ENCODE measurements at places on chromosomes 11 and 22.

DNA sequence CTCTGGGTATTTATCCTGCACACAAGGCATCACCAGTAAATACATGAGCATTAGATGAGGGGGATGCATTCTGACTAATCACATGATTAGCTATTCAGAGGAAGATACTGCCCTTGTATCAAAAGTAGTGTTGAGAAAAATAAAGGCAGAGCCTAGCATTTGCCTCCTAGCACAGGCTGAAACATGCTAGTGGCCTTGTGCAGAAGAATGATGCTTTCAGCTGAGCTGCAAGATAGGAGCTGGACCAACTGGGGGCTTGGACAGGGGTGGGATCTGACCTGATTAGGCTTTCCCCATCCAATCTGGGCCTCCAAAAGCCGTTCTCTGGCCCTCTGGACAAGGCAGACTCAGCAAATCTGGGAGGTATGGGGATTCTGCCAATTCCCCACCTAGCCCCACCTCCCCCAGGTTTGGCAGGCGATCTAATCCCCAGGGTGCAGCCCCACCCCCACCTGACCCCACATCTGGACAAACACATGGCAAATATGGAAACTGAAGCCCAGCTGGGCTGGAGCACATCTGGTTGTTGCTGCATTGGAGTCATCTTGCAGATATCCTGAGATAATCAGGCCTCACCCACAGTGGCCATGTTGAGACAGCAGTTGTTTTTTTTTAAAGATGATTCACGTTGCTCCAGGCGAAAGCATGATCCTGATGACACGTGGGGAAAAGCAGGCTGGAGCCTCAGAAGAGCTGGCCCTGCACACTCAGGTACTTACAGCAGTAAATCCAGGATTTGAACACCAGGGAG is 4.4 kb upstream of the MISFA start:
- no peak for DNase-seq

- DNase-seq: no peak
Observed at GRCh38 chr22:45103756-45104155, 60.0 kb upstream of the NUP50 start.

- DNase-seq: no peak
Observed at GRCh38 chr11:16173798-16174197, 182.5 kb downstream of the SOX6 start.

GRCh38 chr11:121654843-121655536 is 202.2 kb upstream of the SORL1-AS1 start:
- DNase-seq: no peak

DNA sequence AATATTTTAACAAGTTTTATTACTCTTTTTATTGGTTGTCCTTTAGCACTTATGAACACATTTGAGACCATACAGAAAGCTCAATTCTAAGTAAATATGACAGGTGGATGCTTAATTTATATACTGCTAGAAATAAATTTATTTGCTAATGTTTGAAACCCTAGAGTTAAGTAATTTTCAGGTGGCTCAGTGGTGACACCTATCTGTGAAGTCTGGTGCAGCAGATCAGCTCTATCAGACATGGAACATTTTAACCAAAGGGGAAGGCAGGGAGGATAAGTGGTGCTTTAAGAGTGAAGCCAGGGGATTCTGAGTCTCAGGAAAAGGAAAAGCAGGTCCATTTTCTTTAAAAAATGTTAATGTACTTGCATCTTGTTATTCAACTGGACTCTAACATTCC is 175.8 kb downstream of the DSCAML1 start:
- DNase-seq: no peak

GRCh38 chr22:44338906-44339305 is 26.2 kb upstream of the SHISAL1 start:
- DNase-seq: no peak

GRCh38 chr22:40567106-40567505 is 69.4 kb downstream of the MRTFA start:
- DNase-seq: no peak

DNA sequence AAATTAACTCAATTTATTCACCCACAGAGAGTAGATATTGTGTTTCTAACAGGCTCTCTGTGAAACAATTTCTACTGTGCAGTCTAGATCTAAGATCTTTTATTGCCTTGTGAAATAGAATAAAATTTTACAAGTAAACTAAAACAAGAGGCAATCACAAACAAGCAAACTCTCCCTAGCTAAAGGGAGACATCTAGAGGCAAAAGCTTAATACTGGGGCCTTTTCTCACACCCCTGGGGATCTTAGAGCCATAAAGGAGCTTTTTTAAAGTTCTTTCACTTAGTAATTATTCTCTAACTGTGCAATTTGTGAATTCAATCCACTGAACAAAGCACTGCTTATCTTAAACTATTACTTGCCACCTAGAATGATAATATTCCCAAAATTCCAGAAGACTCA is 19.7 kb downstream of the ALG9 start:
- DNase-seq: no peak

GRCh38 chr11:36019005-36019596 is 75.2 kb downstream of the LDLRAD3 start:
- no peak for DNase-seq

- no peak for DNase-seq
Observed at GRCh38 chr22:36465232-36466021, 16.0 kb downstream of the TXN2 start.

DNA sequence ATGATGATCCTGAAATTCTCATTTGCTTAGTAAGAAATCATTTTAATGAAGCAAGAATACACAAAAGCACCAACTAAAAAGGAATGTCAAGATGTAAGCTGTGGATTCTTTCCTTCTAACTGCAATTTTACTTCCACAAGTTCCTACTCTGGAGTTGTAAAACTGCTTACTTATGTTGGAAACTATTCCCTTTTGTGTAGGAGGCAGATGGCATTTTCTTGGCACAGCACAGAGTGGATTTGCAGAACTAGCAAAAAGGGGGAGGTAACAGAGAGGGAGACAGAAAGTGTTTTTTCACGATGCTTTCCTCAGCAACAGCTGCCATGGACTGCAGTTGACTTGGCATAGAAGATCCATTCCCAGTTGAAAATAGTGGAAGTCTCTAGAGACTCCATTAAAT is 1112.0 kb upstream of the RAG2 start:
- DNase-seq: no peak

GRCh38 chr11:92154611-92155010 is 70.0 kb upstream of the FAT3 start:
- DNase-seq: no peak

DNA sequence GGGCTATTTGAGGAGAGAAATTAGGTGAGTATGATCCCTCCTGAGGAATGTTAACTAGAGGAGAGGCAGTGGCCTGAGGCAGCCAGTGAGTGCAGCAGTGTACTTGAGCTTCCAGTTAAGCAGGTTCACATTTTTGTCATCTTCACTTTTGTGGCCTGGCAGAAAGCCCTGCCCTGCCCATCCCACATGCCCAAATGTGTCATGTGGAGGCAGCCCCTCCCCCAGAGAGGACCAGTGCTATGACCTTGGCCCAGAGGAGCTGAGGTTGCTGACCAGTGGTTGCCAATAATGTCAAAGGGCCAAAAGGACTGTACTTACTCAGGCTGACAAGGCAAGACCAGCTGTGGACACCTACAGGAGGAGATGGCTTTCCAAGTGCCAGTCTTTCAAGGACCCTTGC is 17.6 kb upstream of the GRK2 start:
- DNase-seq: no peak

DNA sequence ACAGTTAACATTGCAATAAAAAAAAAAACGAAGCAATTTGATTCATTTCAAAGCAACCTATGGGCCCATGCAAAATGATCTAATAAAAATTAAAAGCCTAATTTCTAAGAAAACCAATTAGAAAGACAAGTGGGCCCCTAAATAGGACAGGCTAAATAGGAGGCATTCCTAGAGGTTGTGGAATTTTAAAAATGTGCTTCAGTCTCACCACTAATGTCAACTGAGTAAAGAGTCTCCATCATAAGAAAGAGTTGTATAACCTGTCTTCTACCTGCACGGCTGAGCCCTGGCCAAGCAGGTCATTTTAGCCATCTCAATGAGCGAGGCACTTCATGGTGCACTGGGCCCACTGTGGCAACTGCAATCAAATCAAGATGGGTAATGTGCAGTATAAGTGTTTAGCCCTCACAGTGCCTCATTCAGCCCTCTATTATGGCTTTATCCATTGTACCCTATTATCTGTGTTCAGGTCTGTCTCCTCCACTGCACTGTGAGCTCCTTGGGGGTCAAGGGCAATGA is 76.4 kb downstream of the PRSS23 start:
- DNase-seq: no peak

- DNase-seq: no peak
Observed at GRCh38 chr11:33388793-33389525, 131.8 kb downstream of the HIPK3 start.

DNA sequence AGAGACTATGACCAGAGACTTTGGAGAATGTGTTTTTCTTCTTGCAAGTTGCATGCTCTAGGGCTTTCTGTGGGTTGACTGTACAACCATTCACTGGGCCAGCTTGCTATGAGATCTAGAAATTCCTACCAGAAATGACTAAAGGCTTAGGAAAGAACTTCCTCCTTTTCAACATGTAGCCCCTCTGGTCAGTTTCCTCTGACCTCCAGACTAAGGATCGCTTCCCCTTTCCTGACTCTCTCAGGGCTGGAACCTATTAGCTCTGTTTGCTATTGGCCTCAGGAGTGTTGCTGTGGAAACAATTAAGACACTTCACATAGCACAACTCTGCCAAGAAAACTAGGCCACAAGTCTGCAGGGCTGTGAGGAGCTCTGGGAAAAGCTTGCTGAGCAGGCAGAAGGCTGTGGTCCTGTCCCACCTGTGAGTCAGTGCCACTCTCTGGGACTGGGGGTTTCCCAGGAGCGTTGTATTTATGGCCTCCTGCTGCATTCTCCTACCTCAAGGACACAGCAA is 10.7 kb downstream of the CRY2 start:
- DNase-seq: no peak

GRCh38 chr11:134558916-134559601 is 147.0 kb upstream of the B3GAT1 start:
- no peak for DNase-seq

DNA sequence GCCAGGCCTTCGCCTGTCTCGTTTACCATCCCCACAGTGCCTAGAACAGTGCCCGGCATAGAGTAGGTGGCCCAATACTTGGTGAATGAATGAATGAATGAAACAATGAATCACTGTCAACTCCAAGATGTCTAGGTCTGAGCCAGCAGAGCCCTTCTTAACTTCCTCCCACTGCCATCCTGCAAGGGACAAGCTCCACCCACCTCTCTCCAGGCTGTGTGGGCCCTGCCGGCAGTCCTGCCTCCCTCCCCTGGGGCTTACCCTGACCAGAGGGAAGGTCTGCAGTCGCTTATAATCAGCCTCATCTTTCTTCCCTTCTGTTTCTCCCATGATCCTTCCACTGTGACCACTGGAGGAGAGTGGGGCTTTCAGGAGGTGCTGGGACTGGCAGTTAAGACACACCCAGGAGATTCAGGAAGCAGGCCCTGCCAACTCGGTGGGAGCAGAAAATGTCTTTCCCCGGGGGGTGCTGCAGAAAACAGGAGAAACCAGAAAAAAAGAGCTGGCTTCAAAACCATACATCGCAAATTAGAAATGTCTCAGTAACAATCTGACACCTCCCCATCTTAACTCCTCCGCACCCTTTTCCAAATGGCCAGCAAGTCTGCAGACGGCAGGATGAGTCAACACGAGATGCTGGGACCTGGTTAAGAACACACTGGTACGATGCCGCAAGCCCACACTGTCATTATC is 11.4 kb downstream of the DNAL4 start:
- no peak for DNase-seq

DNA sequence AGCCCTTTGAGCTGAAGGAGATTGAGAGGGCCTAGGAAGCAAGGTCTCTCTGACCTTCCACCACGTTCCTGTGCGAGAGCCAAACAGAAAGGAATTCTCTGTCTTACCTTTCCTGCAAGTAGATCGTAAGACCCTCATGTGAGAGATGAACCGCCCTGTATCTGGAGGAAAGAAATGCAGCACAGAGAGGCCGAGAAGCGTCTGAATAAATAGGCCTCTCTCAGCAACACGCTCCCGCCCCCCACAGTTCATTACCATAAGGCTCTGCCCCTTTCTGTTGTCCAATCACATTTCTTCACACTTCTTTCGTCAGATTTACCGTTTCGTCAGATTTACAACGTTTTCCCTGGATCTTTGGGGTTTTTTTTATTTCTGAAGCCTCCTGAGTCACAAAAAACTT is 90.3 kb downstream of the BLID start:
- no peak for DNase-seq

DNA sequence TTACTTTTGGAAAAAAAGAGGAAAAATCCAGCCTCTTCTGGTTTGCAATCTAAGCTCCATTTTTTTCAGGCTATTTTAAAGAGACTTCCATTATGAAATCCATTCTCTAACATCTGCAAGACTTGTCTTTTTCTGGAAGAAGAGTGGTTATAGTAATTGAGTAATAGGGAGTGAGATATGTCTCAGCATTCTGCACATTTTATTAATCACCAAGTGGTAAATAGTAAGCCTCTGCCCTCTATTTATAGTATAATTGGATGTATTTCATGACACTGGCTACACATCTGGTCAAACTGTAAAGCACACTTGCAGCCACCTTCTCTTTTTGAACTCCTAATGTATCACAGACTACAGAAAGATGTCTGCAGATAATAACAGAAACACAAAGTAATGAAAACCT is 391.1 kb downstream of the ETS1 start:
- no peak for DNase-seq

DNA sequence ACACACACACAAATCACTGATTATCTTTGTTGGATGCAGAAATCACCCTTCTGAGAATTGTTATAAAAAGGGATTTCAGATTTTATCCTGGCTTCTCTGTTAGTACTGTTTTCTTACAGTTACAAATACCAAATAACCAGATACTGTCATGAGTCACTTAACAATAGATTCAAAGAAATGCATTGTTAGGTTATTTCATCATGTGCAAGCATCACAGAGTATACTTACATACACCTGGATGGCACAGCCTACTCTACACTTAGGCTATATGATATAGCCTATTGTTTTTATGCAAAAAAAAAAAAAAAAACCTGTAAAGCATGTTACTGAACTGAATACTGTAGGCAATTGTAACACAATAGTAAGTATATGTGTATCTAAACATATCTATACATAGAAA is 319.2 kb upstream of the ARHGAP42 start:
- DNase-seq: no peak

DNA sequence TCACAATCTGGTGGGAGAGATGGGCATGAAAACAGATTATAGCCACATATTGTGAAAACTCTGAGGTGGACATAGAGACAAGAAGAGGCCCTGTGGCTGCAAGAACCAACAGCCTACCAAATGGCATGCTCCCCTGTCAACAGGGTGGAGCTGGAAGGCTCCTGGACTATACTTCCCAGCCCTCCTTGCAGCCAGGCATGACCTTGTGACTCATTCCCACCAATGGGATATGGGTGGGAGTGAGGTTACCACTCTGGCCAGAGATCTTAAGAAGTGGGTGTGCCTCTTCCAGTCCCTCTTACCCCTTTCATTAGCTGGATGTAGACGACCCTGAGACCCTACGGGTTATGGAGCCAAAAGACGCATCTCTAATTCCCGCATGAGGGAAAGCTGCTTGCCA is 126.4 kb upstream of the ZBED5 start:
- DNase-seq: no peak

DNA sequence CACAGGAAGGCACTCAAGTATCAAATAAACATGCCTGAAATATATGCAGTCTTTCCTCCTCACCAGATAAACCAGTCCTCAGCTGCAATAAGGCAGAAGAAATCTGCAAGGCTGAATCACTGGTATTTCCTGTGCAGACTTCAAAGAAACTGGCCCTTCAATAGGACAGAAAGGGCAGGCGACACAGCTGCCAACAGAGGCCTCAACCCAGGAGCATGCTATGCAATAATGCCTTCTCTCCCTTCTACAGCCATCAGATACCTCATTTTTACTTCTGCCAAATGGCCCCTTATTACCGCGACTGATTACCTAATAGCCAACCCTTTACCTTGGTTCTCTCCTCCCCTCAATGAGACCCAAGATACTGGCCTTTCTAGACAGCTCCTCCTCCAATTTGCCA is 8.0 kb downstream of the NUMA1 start:
- no peak for DNase-seq
